Common myeloid progenitor, CD34-positive (primary cell): ENCODE measurements at places on chromosomes 2 and 18.
A peak's percentile ranks its signal among the peaks of the same experiment; 100 is the strongest.

GRCh38 chr2:237941239-237941638 lies 25.6 kb upstream of the UBE2F start:
- no peaks in the 10 kb centered on the region for H3K27me3 ChIP-seq
- peak overlapping the region; percentile 18 for H3K27ac ChIP-seq
- no peak overlapping the region for H3K4me3 ChIP-seq
- H3K4me1 ChIP-seq: peaks cover 36% of the 10 kb centered on the region
- H3K36me3 ChIP-seq: no peaks in the 10 kb centered on the region
- no peak for DNase-seq

GRCh38 chr2:2528846-2529245 lies 197.8 kb upstream of the MYT1L start:
- H3K27ac ChIP-seq: no peak overlapping the region
- H3K4me1 ChIP-seq: no peaks in the 10 kb centered on the region
- H3K27me3 ChIP-seq: no peaks in the 10 kb centered on the region
- DNase-seq: no peak
- H3K36me3 ChIP-seq: no peaks in the 10 kb centered on the region

GRCh38 chr2:43158259-43158880 lies 68.0 kb downstream of the ZFP36L2 start:
- no peak overlapping the region for H3K27ac ChIP-seq
- DNase-seq: peak; percentile 53
- H3K36me3 ChIP-seq: no peaks in the 10 kb centered on the region

- H3K36me3 ChIP-seq: no peaks in the 10 kb centered on the region
- DNase-seq: no peak
- no peak overlapping the region for H3K4me3 ChIP-seq
- no peaks in the 10 kb centered on the region for H3K4me1 ChIP-seq
Observed at GRCh38 chr2:45813003-45813941, 161.8 kb downstream of the PRKCE start.

DNA sequence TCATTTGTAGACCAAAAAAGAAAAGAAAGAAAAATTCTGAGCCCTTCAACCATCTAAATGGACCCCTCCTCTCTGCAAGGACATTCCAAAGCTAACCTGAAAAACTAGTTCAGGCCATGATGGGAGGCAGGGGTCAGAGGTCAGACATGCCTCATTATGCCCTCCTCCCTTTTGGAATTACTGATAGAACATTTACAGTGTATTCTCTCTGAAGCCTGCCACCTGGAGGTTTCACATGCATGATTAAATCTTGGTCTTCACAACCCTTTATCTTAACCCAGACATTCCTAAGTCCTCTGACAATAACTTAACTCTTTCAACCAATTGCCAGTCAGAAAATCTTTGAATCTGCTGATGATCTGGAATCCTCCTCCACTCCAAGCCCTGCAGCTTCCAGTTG lies 86.0 kb downstream of the SPP2 start:
- no peaks in the 10 kb centered on the region for H3K4me1 ChIP-seq
- H3K27ac ChIP-seq: no peak overlapping the region
- DNase-seq: no peak
- no peaks in the 10 kb centered on the region for H3K36me3 ChIP-seq
- H3K4me3 ChIP-seq: no peak overlapping the region

DNA sequence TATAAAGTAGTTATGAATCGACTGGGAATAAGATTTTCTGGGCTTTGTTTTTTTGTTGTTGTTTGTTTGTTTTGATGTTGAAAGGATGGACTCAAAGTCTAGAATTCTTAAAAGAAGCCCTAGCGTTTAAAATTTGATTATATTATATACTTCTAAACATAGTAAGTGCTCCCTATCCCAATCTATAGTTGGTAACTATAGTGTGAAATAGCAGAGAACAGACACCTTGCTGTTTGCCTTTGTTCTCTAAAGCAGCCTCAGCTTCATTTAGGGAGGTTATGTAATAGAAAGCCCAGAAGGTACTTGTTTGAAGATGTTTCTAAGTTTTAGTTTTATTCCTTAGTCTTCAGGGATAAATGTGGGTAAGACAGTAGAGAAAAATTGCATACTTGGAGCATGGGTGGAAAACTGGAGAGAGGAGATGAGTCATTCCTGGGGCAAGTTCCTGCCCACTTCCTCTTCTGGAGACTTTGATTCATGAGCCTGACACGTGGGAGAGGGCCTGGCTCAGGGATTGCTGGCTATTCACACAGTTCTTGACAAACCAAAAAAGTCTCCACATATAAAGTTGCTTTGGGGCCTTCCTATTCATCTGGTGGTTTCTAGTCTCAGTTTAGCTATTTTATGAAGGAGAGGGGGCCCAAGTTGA lies 131.9 kb downstream of the MYO1B start:
- peak; percentile 85 for DNase-seq
- no peaks in the 10 kb centered on the region for H3K27me3 ChIP-seq
- no peaks in the 10 kb centered on the region for H3K4me1 ChIP-seq
- no peak overlapping the region for H3K4me3 ChIP-seq
- H3K27ac ChIP-seq: no peak overlapping the region
- H3K36me3 ChIP-seq: no peaks in the 10 kb centered on the region

DNA sequence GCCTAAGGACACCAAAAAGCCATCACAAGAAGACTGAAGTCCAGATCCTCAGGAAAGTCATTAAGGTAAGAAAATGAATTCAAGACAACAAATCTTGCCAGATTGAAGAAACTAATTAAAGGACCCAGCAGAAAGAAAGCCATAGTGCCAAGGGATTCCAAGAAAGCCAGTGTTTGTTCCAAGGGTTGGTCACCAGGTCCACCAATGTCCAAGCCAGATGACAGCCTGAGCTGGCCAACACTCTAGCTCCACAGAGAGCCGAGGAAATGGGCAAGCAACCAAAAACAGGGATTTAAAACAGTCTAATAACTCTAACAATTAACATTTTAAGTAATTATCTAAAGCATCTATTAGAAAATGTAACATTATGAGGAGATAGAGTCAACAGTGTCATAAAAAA lies 49.2 kb downstream of the DNER start:
- H3K4me1 ChIP-seq: no peaks in the 10 kb centered on the region
- no peaks in the 10 kb centered on the region for H3K36me3 ChIP-seq
- no peak for DNase-seq
- H3K27me3 ChIP-seq: no peaks in the 10 kb centered on the region
- no peak overlapping the region for H3K4me3 ChIP-seq

DNA sequence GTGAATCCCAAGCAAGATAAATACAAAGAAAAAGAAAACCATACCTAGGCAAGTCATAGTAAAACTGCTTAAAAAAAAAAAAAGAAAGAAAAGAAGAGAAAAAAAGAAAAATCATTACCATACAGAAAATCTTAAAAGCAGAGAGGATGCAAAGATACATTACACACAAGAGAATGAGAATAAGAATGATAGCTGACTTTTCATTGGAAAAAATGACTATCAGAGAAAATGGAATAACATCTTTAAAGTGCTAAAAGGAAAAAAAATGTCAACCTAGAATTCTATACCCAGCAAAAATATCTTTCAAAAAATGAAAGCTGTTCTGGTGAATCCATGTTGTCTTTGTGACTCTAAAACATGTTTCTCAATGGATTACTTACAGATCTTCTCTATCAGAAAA lies 66.2 kb downstream of the REEP1 start:
- H3K4me3 ChIP-seq: no peak overlapping the region
- H3K27me3 ChIP-seq: no peaks in the 10 kb centered on the region
- no peak for DNase-seq
- H3K27ac ChIP-seq: no peak overlapping the region

DNA sequence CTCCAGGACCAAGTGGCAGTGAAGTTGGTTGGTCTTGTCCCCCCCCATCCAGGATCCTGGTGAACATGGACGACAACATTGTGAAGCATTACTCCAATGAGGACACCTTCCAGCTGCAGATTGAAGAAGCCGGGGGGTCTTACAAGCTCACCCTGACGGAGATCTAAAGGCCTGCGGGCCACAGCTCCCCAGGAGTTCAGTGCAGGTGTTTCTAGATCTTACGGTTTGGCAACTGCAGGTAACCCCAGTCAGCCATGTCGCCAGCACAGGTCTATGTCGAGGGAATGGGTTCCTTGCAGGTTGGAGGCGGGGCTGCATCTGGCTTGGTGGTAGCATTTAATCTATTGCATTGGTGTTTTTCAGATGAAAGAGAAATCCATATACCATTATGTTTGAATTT lies 42.8 kb upstream of the KLF11 start:
- H3K36me3 ChIP-seq: no peaks in the 10 kb centered on the region
- no peak for DNase-seq
- H3K27me3 ChIP-seq: peaks cover 3% of the 10 kb centered on the region
- H3K4me1 ChIP-seq: no peaks in the 10 kb centered on the region

DNA sequence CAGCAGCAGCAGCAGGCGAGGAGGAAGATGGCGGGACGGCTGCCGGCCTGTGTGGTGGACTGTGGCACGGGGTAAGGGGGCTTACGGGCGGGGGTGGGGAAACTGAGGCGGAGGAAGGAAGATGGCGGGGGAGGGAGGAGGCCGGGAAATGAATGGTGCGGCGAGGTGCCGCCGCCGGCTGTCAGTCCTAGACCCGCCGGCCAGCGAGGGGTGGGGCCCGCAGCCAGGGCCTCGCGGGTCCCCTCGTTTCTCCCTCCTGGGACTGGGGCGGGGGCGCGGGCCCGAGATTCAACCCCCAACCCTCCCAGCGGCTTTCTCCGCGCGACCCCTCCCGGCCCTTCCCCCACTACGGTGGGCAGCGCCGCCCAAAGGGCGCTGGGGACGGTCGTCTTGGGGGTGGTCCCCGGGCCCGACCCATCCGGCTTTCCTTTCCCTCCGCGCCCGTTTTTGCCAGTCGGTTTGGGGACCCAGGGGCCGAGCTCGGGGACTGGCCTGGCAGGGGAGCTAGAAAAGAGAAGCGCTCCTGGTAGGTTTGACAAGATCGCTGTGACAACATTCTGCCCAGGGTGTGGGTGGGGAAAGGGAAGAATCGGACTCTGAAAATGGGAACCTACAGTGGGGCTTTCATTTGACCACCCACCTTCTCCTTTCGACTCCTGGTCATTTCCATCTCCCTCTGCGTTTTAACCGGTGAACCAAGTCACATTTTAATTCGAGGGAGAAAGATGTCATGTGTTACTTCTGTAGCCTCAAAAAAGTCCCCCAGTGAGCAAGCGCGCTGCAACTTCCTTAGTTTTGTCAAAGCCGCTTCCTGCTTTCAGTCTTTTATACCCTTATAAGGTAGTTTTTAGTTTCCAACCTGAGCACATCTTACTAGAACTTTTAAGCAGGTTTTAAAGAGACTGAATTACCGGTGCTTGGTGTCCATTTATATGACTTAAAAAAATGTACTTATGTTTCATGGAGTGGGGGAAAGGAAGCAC lies 655 bp downstream of the ACTR3 start:
- H3K4me1 ChIP-seq: peaks cover 29% of the 10 kb centered on the region
- peak overlapping the region; percentile 98 for H3K4me3 ChIP-seq
- peak overlapping the region; percentile 90 for H3K27ac ChIP-seq
- DNase-seq: peak; percentile 92
- no peaks in the 10 kb centered on the region for H3K27me3 ChIP-seq

DNA sequence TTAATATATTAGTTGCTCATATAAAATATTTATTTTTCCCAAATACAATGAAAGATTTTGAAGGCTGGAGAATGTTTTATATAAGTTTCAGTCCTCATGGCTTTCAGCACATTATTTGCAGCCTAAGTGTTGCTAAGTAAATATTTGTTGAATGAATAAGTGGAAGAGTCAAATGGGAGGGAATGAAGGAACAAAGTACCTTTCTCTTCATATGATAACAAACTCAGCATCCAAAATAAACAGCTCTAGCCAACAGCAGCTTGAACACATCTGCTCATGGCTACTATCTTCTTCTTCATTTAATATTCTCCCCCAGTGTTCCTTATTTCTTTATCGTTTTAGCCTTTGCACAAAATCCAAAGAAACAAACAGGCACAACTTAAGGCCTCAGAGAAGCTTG lies 385.2 kb upstream of the PIK3C3 start:
- no peak for DNase-seq
- no peaks in the 10 kb centered on the region for H3K27me3 ChIP-seq
- H3K4me1 ChIP-seq: no peaks in the 10 kb centered on the region
- no peaks in the 10 kb centered on the region for H3K36me3 ChIP-seq

DNA sequence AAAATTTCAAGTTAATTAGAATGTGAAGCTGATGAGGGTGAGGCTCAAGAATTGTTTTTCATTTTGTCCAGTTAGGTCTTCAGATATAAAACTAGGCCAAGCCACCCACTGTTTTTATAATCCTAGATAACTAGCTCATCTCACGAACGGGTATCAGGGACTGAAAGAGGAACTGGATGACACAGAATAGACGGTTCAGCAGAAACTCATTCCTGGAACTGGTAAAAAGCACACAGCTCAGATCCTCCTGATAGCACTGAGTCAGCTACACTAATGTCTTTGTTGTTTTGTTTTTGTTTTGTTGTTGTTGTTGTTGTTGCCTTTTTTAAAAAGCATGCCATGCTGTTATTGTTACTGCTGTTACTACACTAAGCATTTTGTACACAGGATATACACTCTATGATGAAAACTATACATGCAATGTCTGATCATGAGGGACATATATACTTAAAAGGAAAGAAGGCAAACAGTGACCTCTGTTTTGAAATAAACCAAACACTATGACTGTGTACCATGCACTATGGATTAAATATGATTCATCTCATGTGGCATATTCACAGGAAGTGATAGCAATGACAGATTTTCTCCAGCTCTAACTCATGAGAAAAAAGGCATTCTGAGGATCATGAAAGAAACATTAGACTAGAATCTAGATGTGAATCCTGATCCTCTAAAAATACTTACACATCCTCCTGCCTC lies 437.6 kb downstream of the NCKAP5 start:
- no peak overlapping the region for H3K4me3 ChIP-seq
- H3K36me3 ChIP-seq: no peaks in the 10 kb centered on the region
- no peaks in the 10 kb centered on the region for H3K4me1 ChIP-seq
- no peak for DNase-seq
- no peak overlapping the region for H3K27ac ChIP-seq
